Activated CD4-positive, alpha-beta T cell treated with anti-CD3 and anti-CD28 coated beads for 24 hours (primary cell): ENCODE measurements at places on chromosomes 4 and X.

GRCh38 chr4:138034871-138035270 is 207.3 kb downstream of the SLC7A11 start:
- DNase-seq: no peak

DNA sequence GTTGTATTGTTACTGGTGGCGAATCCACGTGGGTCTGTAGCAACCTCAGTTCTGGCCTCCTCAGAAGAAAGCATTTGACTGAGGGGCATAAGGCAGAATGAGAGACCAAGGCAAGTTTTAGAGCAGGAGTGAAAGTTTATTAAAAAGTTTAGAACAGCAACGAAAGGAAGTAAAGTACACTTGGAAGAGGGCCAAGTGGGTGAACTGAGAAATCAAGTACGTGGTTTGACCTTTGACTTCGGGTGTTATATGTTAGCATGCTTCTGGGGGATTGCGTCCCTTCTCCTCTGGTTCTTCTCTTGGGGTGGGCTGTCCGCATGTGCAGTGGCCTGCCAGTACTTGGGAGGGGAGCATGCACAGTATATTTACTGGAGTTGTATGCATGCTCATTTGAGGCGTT is 232.7 kb upstream of the GATB start:
- no peak for DNase-seq

- DNase-seq: no peak
Observed at GRCh38 chrX:112211459-112211858, 128.9 kb upstream of the TRPC5 start.

- no peak for DNase-seq
Observed at GRCh38 chr4:163087805-163088204, 78.9 kb downstream of the NAF1 start.

DNA sequence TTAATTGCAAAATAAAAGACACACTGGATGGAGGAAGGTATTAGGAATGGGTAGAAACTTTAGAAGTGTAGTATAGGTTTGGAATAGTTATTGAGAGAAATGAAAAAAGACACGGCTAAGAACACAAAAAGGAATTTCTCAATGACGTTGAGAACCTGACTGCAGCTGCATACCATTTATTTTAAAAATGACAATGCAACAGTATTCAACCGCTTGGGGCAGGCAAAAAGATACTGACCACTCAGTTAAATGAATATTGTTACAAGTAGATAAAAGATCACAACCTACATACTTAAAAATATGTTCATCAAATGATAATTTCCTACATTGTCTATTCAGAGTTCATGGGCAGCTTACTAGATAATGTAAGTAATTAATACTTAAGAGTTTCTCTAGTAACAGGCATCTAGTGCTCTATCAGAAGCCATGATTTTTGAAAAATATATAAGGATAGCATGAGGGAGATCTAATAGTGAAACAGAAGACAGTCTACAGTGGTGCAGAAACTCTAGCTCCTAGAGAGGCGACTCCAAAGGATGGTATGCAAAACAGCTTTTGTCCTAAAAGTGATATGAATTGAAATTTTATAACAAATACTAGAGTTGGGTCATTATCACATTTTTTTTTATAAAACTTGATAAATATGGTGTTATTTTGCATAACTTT is 216.2 kb upstream of the VEGFC start:
- no peak for DNase-seq

GRCh38 chrX:107505223-107505622 is 55.8 kb downstream of the FRMPD3 start:
- no peak for DNase-seq

GRCh38 chr4:8704632-8705031 is 112.1 kb downstream of the CPZ start:
- no peak for DNase-seq
